ENCODE measurements at places on chromosomes 7 and 10. TPM values are rescaled to one million over a fixed set of nuclear protein-coding genes. Genes with fewer than 3 reads are reported as not detected.
A peak's percentile ranks its signal among the peaks of the same experiment; 100 is the strongest.

DNA sequence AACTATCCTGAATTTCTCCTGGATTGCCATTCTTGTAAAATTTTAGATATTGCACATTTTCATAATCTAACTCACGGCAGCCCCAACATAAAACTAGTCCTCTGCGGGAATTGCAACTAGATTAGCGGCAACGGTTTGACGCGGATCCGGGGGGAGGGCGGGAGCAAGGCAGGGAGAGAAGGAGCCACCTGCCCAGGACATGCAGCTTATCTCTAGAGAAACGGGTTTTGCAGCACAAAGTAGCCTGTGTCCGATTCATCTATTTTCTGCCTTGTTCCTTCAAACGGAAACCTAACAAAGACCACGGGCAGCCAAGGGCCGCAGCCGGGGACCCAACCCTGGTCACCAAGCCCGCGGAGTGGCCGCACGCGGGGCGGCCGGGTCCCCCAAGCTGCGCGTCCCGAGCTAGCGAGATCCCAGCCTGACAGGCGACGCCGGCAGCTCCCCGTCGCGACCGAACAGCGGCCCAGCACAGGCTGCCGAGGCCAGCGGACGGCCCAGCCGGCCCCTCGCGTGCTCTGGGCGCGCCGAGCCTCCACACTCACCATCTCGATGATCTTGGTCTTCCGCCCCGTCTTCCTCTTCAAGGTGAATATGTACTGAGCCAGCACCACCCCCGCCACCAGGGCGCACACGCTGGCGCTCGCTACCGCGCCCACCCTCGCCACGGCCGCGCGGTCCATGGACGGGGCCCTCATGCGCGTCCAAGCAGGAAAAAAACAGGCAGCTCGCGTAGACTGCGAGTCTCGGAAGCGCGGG lies at the start of gene NT5C3A:
TSS of gene NT5C3A (minus strand) at position 754 of the 759 bp plus-strand sequence. CDS start at position 683, 71 bp downstream.
- DNase-seq = peak; percentile 73

DNA sequence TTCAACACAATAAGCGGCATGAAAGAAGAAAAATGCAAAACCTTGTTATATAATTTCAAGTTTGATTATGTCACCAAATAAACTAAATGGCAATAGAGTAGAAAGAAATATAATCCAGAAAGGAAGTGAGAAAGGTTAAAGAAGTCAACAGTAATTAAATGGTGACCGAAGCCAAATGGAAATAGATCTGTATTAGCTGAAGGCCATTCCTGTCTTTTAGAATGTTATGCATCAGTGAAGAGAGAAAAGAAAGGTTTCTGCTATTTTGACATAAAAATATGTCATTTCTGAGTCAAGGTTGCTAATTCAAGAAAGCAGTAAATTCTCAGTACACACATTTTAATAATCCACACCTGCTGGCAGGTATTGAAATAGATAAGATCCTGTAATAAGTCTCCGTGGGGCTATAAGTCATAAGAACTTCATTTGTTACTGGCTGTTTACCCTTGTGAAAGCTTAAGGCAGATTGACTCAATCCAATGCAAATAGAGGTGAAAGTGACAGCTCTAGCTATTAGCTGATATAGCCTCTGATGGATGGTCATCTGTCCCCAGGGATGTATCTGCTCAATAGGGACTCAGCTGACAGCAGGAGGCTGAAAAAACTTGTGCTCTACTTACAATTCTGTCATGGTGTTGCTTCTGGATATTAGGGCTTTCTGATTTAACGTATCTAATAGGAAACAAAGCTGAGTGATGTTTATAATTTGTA lies 152.1 kb downstream of the FZD1 start:
- no peak for DNase-seq

- DNase-seq = no peak
These were observed 82.9 kb upstream of the ANLN start for GRCh38 chr7:36306722-36307121.

GRCh38 chr7:20650782-20651181 lies 35.3 kb downstream of the ABCB5 start:
- peak; percentile 31 for DNase-seq

- no peak for DNase-seq
These were observed 18.3 kb downstream of the STEAP1B start for GRCh38 chr7:22481726-22482125.

GRCh38 chr7:143406002-143406357 lies 2.7 kb downstream of the EPHA1 start:
- DNase-seq = peak; percentile 89

ZNF503 gene
- total RNA-seq = 0.37 TPM

DNA sequence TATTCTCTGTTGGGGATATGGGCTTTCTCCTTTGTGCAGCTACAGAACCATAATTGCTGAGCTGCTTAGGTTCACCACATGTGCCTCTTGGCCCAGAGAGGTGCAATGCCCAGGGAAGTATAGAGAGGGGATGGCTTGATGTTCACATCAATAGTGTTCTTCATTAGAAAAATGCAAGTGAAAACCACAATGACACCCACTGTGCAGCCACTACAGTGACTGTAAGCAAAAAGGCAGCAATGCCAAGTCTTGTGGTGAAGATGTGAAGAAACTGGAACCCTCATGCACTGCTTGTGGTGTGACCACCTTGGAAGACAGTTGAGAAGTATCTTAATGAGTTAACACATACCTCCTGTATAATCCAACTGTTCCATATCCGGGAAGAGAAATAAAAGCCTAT lies 318.9 kb upstream of the ZMIZ1 start:
- DNase-seq = no peak

DNA sequence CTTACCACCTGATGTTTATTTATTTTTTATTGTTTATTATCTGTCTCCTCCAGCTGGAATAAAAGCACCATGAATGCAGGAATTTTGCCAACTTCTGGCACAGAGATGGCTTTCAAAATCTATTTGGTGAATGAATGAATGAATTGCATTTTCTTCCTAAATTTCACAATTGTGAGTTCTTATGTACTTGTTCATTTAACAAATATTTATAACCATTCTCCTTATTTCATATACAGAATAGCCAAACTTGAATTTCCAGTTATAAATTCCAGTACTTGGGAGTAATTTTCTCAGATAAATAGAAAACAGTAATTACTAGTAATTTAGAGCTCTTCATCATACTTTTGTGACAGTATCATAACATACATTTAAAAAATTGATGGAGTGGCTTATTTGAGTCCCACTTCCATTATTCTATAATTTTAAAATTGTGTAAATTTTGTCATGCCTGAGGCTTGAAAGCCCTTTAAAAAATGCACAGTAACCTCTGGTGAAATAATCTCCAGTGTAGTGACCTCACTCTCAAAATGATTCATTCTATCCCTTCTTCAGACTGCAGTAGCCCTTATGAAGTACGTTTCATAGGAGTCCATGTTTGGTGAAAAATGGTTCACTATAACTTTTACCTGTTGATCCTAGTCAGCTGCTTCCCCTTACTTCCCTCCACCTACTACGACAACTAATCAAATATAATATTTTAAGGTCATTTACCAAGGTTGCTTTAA lies 40.0 kb upstream of the SRI start:
- DNase-seq = no peak

CRYGN gene
- total RNA-seq = 1.2 TPM

CTTNBP2 gene
- 11.4 TPM for total RNA-seq

DNA sequence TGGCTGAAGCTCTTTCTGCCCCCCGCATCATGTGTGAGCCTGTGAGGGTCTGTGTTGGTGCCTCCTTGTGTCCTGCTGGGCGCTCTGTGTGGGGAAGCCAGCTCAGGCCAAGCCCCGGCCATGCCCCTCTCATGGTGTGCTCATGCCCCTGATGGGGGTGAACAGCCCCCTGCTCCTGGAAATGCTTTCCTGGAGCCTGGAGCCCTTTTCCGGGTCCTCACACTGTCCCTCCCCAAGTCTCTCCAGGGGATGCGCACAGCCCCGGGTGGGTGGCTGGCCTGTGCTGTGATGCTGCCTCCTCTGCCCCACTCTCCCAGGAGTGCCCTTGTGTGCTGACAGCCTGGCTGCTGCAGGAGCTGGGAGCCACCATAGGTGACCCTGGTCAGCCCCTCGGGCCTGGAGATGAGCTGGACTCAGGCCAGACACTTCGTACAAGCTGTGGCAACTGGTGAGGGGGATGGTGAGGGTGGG lies 20.8 kb upstream of the ZNF862 start:
- no peak for DNase-seq
